ENCODE measurements at places on chromosomes 1 and 21. TPM values are rescaled to one million over a fixed set of nuclear protein-coding genes. Genes with fewer than 3 reads are reported as not detected.

Gene NTRK1
- polyA plus RNA-seq, result 0.30 TPM

Gene ZC3H12A
- polyA plus RNA-seq, result 6.7 TPM

Gene IKBKE
- polyA plus RNA-seq, result 0.27 TPM

Gene NBPF4
- not detected for polyA plus RNA-seq

Gene OR2L5
- not detected for polyA plus RNA-seq
